ENCODE measurements at places on chromosomes 6 and 20.

- DNase-seq, result no peak
Measured at GRCh38 chr6:33750244-33750991, 3.7 kb upstream of the IP6K3 start.

GRCh38 chr6:159691133-159691962 lies 1.7 kb downstream of the SOD2 start:
- peak; percentile 40 for DNase-seq

DNA sequence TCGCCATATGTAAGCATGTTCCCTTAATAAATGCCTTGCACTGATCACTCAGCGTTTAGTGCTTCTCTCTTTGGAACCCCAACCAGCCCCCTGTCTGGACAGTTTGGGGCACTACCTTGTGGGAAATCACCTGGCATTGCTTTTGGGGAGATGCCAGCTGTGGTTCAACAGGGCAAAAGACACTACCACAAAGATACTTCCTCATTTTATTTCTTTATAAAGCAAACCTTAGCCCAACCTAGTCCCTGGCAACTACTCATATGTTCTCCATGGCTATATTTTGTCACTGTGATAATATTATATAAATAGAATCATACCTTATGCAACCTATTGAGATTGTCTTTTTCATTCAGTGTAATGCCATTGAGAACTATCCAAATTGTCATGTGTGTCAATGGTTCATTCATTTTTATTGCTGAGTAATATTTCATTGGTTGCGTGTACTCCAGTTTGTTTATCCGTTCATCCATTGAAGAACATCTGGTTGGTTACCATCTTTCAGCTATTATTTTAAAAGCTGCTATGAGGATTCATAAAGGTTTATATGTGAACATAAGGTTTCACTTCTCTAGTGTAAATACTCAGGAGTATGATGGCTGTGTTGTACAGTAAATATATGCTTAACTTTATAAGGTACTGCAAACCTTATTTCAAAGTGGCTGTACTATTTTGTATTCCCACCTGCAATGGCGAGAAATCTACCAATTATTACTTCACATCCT lies 114.8 kb downstream of the MOXD1 start:
- no peak for DNase-seq

DNA sequence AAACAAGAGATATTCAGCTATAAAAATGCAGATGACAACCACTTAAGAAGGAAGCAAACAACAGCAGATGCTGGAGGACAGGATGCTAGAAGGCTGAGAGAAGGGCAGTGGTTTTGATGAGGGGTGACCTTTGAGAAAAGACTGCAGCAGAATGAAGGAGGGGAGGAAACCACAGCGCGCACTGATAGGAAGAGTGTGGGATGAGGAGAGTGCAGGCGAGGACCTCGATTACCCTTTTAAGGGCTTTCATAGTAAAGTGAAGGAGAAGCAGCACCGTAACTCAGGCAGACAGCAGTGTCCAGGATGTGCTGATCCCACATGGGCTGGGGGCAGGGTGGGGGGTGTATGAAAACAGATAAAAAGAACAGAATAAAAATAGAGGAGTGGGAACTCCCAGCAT lies 19.2 kb downstream of the ZBTB2 start:
- no peak for DNase-seq

DNA sequence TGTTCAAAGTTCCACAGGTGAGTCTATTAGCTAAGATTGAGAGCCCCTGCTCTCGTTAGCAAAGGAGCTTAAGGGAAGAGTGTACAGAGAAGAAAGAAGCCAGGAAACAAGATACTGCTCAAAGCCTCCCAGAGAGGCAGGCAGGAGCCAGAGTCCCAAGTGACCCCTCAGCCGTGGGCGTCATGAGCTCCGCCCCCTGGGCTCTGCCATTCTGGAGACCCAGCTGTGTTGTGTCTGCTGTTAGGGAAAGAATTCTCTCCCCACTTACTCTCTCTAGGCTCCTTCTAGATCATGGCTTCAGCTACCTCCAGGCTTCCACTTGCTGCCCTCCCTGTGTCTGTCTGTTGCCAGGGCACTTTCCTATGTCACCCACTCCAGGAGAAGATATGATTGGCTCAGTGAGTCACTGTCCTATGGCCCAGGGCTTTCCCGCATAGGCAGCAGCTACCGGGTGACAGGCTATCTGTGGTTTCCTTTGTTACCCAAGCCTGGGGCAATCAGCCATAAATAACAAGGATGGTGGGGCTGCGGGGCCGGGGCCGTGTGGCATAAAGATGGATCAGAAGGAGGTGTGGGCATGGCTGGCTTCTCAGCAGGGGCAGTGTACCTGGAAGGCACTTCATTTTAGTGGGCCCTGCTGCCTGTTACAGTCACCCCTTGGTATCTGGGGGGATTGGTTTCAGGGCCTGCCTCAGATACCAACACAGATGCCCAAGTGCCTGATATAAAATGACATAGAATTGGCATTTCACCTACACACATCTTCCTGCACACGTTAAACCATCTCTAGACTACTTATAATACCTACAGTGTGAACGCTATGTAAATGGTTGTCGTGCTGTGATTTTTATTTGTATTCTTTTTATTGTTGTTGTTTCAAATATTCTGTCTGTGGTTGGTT lies 118.9 kb downstream of the ARMC2 start:
- DNase-seq, result peak; percentile 79

- no peak for DNase-seq
Measured at GRCh38 chr6:17932330-17932852, 55.0 kb downstream of the KIF13A start.

DNA sequence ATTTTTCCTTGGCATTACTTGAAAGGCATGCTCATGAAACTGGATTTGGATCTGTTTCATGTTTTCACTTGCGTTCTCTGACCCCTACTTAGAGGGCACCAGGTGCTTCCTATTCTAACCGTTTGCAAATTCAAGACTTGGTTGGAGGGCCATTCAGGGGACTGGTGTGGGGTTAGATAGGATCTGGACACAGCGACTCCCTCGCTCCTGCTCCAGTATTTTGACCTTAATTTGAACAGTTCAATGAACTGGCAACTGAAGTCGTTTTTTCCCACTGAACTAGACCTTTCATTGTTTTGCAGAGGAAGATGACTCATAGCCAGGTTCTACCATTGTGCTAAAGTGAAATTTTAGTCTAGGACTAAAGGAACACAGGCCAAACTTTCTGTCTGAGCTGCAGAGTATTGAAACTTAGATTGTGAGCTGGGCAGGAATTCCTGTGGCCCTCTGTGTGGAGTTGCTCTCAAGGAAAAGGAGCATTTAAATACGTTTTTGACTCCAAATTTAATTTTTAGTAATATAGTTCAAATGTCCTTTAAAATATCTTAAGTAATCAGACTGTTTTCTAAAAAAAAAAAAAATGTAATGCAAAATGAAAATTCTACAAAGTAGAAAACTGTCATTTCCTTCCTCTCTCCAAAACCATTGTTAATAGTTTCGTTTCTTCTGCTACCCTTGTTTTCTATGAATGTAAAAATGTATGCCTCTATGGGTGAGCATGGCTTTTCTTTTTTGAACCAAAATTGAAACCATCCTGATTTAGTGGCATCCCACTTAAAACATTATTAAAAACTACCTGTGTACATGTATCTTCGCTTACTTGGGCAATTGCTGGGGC lies 64.8 kb downstream of the UTRN start:
- DNase-seq, result peak; percentile 31

- no peak for DNase-seq
Measured at GRCh38 chr6:7894262-7895124, 16.1 kb downstream of the TXNDC5 start.

DNA sequence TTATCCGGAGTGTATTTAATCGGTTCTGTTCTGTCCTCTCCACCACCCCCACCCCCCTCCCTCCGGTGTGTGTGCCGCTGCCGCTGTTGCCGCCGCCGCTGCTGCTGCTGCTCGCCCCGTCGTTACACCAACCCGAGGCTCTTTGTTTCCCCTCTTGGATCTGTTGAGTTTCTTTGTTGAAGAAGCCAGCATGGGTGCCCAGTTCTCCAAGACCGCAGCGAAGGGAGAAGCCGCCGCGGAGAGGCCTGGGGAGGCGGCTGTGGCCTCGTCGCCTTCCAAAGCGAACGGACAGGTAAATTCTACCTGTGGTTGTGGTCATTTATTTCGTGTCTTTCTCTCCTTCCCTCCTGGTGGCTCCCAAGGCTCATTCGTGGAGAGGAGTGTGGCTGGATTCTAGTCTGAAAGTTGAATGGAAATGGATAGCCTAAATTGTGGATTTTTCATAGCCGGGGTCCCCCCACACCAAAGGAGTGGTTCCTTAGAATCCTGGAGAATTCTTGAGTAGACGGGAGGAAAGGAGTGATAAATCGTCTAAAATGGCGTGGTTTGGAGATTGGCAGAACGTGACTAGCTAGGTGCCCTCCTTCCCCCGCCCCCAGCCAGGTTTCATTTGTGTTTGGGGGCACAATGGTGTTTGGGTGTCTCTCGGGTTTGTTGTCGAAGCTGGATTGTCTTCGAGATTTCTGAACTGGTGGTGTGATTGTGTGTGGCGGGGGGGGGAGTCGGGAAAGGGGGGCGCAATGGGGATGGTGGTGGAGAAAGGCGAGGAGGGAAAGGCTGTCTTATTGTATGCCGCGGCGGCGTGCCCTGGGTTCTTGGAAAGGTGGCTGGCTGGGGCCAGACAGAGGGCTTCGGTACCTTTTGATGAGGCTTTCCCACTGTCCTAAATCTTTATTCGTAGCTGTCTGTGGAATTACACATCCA lies 673 bp downstream of the MARCKS start:
- DNase-seq, result peak; percentile 36

- no peak for DNase-seq
Measured at GRCh38 chr20:62829231-62830230, 12.7 kb downstream of the COL9A3 start.

- DNase-seq, result no peak
Measured at GRCh38 chr6:111950661-111951496, 77.6 kb upstream of the FYN start.

DNA sequence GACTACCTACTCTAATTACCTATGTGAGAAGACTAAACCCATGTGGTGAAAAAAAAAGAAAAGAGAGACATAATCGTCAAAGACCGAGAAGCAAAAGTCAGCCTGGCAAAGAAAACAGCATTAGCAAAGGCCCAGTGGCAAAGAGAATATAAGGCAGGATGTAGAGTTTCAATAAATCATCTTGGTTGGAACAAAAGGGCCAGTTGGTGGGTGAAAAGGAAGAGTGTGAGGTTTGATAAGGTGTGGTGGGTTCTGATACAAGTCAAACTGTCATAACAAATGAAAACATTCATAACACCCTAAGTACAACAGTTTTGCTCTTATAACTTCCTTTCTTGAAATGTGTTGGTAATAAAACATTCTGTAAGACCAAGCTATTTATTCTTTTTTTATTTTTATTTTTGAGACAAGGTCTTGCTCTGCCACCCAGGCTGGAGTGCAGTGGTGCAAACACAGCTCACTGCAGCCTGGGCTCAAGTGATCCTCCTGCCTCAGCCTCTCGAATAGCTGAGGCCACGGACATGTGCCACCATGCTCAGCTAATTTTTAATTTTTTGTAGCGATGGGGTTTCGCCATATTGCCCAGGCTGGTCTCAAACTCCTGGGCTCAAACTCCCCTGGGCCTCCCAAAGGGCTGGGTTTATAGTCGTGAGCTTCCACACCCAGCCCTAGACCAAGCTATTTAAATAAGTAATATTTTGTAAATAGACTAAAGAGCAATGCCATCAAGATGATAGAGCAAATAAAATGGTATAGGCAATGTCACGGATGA lies 18.9 kb upstream of the GTF3C6 start:
- no peak for DNase-seq

DNA sequence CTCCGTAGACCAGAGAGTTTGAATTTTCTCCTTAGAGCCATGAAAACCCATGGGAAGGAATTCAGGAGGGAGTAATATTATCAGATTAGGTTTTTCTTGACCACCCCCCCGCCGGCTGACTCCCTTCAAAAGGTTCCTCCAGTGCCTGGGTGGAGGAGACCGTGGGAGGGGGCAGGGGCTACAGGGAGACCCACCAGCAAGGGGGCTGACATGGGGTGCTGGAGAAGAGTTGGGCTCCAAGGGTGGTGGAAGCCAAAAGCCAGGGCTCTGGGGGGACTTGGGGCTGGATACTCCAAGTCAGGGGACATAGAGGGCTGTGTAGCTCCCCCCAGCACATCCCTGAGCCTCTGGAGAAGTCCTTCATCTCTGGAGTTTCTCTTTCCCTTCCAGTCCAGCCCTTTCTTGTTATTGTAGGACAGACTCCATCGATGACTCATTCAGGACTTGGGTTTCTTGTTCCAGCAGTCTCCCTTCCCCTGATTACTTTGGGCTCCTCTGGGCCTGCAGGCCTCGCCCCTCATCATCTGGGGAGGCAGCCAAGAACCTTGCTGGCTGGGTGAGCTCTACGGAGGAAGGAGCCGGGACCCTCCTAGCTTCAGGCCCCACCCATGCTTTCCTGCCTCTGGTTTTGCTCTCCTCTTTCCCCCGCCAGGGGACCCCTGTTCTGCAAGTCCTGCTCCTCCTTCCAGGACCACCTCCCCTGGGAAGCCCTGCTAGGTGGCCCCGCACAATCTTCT lies 10.5 kb upstream of the KIAA1755 start:
- DNase-seq, result peak; percentile 69

DNA sequence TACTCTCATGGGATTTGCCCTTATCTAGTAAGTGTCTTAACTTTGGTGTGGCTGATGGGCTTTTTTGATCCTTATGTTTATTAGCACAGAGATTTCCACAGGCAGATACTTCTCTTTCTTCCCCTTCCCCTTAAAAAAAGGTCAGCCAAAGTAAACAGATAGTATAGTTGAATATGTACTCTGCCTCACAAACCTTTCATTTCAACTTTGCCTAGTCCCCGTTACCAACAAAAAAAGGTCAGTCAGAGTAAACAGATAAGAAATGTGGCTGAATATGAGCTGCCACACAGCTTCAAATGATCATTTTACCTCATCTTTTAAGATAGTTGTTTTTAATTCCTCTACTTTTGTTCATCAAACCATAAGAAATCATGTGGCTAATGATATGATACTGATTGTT lies 34.1 kb upstream of the SLC35D3 start:
- DNase-seq, result no peak

Data from SW480 (cell line).